ENCODE measurements at places on chromosomes 11 and 22.
A peak's percentile ranks its signal among the peaks of the same experiment; 100 is the strongest.

GRCh38 chr11:1564535-1565172, 7.4 kb downstream of the DUSP8 start:
- DNase-seq = no peak

GRCh38 chr11:64711138-64711955, 11.7 kb downstream of the NRXN2 start:
- DNase-seq = no peak

DNA sequence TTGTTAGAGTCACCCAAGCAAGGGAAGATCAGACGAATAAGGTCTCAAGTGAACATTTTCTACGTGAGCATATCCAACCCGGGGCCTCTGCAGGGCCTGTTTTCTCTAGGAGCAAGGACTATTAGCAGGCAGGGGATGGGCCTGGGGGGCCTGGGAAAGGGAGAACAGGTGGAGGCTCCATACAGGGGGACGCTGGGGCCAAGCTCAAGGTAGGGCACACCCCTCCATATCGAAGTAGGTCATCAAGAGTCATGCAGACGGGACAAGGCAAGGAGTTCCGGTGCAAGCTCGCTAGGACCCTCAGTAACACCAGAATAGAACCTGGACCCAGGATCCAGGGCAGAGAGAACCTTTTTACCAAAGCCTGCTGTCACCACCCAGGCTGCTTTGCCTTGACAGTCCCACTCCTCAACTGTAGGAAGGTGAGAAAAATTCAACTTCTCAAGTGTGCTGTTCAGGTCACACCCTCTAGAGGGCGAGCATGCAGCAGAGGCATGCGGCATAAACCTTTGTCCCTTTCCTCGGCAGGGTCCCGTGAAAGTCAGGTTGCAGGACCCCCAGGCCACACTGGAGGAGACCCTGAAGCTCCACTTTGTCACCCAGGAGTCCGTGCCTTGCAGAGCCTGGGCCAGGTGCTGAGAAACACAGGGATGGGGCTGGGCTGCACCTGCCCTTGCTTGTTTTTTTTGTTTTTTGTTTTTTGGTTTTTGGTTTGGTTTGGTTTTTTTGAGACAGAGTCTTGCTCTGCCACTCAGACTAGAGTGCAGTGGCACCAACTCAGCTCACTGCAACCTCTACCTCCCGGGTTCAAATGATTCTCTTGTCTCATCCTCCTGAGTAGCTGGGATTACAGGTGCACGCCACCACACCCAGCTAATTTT, 8.6 kb upstream of the APOBEC3B start:
- DNase-seq = no peak

GRCh38 chr11:11043721-11044120, 185.9 kb upstream of the ZBED5 start:
- no peak for DNase-seq

DNA sequence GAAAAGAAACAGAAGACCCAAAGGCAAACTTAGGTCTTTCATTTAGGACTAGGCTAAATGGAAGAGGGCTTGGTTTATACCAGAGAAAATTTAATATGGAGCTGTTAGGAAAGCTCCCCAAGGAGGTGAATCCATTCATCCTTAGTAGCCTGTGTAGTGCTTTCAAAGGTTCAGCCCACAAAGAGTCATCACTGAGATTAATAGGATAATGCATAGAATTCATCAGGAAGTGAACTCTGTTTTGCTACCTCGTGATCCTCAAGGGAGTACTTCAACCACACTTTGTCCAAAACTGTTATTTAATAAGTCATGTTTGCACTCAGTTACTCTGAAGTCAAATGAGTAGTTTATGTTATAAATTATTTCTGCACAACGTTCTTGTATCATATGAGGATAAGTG, 43.3 kb upstream of the MMP7 start:
- no peak for DNase-seq

GRCh38 chr11:24271798-24272197, 225.1 kb upstream of the LUZP2 start:
- DNase-seq = no peak

DNA sequence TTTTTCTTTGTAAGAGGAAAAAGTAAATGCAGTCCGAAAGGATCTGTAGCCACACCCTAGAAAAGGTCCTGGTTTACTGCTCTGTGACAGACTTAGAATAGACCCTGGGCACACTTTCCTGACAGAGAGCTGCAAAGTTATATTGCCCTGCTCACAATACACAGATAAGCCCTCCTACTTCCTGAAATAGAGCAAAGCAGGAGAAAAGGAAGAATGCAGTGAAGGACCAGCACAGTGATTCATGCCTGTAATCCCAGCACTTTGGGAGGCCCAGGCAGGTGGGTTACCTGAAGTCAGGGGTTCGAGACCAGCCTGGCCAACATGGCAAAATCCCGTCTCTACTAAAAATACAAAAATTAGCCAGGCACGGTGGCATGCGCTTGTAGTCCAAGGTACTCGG, 2.2 kb downstream of the CYB561A3 start:
- no peak for DNase-seq

DNA sequence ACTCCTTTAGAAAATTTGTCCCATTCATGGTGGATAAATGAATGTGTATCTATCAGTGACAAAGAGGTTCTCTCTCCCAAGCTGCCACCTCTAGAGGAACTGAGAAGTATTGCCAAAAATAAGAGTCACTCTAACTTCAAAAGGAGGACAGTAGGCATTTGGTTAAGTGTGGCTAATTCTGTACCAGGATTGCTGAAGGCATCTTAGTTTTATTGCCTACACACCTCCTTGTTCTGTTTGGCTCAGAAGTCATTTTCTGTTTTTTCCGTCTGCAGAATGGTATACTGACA, 189.0 kb upstream of the MPPED2 start:
- DNase-seq = no peak

DNA sequence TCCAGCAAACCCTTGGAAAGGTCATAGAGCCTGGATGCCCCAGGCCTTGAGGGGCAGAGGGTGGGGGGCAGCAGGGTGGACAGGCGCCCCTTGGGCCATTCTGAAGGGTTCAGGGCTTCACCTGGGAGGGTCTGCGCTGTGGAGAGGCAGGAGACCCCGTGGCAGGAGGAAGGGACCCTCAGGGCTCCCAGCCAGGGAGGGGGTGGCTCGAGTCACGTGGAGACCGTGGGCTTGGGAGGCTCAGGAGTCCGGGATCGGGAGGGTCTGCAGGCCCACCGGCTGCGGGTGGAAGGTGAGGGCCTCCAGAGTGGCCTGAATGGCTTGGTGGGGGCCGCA, 48.5 kb upstream of the A4GALT start:
- no peak for DNase-seq

GRCh38 chr22:21013657-21014201, 1.2 kb upstream of the P2RX6 start:
- DNase-seq = no peak

- no peak for DNase-seq
Measured at GRCh38 chr11:117950301-117950700, 21.1 kb upstream of the TMPRSS13 start.

DNA sequence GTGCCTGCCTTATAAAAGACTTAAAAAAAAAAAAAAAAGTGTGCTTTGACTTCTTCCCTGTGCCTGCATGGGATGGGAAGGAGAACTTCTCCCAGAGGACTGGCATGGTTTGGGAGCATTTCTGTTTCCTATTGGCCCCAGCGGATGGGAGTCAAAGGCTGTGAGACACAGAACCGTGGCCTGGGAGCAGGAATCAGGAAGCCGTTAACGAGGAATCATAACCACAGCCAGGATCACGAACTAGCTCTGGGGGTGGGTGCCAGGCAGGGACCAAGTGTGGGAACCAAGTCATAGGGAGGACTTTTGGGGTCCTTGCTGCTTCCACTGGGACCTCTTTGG, 526 bp downstream of the C1QTNF6 start:
- no peak for DNase-seq

DNA sequence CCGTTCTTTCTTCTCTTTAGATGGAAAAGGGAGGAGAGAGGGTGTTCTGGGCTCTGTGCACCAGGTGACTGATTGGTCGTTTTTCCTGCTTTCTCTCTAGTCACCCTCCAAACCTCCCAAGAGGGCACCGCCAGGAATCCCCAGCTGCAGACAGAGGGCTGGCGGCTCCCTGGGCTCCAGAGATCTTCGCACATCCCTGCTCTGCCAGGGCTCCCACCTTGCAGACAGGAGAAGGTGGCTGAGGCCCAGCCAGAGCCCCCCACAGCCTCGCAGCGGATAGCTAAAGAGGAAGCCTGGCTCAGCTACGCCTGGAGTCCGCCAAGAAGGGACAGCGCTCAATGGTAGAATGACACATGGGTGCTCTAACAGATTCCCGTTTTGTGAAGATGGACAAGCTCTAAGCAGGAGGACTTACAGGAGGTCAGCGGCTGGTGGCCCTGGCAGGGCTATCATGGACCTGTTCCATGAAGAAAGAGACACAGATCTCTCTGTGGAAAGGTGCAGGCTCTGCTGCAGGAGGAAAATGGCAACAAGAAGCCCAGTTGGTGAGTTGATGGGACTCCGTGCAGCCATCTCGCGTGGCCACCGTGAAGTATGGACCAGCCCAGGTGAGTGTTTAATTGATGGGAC, 976.9 kb downstream of the BRD1 start:
- DNase-seq = no peak

DNA sequence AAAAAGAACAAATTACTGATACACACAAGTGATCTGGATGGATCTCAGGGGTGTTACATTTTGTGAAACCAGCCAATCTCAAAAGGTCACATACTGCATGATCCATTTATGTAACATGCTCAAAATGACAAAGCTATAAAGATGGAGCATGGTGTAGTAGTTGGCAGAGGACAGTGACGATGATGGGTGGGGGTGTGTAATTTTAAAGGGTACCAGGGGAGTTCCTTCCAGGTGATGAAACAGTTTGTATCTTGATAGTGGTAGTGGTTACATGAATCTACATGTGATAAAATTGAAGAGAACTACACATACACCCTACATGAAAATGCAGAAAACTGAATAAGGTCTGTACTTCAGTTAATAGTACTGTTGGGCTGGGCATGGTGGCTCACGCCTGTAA, 17.1 kb downstream of the TMEM184B start:
- no peak for DNase-seq

GRCh38 chr11:64875369-64876228, 2.8 kb downstream of the EHD1 start:
- DNase-seq = no peak

GRCh38 chr11:70667767-70668166, 269.4 kb downstream of the CTTN start:
- DNase-seq = no peak

DNA sequence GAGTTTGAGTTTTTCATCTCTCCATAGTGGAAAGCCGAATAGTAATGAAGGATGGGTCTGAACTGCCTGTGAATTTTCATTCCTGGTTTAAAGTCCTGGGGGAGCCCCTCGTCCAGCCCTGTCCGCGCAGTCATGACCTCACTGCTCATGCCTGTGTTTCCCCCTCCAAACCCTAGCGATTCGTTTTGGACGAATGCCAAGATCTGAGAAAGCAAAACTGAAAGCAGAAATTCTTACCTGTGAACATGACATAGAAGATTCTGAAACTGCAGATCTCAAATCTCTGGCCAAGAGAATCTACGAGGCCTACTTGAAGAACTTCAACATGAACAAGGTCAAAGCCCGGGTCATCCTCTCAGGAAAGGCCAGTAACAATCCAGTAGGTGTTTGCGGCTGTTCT, 30.5 kb downstream of the CDPF1 start:
- DNase-seq = no peak

DNA sequence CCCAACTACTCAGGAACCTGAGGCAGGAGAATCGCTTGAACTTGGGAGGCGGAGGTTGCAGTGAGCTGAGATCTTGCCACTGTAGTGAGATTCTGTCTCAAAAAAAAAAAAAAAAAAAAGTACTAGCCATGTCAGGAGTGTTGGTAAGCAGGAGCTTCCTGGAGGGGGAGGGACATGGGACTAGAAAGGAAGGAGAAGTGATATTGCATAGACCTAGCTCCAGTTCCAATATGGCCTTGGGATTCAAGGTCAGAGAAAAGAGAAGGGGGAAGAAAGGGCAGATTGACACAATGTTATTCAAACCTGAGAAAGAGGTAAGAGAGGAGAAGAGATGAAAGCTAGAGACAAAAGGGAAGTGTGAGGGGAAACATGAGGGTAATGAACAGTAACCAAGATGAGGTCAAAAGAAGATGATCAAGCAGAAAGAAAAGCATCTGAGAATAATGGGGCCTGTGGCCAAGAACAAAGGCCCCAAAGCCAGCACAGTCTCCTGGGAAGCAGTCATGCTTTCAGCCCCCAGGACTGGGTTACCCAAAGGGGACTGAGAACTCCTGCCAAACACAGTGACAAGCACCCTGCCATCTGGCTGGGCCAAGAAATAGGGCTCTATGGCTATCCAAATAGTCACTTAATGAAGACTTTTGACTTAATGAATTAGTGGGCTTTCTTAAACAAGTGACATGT, 51.7 kb upstream of the FTH1 start:
- DNase-seq = no peak

DNA sequence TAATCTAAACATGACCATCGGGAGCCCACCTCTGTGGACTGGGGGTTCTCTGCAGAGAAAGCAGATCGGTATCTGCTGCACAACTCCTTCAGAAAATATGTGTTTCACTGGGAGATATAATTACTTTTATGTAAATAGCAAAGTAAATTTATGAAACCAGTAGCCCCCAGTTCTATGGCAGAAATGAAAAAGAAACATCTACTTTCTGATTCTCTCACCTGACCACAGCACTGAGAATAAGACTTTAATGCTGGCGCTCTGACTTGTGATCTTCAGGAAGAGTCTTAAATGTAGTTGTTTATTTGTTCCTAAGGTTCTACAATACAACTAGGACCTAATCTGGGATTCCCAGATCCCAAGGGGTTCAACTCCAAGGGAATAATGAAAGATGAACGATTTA, 518.0 kb downstream of the DLG2 start:
- DNase-seq = no peak

GRCh38 chr11:76408171-76408965, 27.2 kb downstream of the GVQW3 start:
- DNase-seq = peak; percentile 88

DNA sequence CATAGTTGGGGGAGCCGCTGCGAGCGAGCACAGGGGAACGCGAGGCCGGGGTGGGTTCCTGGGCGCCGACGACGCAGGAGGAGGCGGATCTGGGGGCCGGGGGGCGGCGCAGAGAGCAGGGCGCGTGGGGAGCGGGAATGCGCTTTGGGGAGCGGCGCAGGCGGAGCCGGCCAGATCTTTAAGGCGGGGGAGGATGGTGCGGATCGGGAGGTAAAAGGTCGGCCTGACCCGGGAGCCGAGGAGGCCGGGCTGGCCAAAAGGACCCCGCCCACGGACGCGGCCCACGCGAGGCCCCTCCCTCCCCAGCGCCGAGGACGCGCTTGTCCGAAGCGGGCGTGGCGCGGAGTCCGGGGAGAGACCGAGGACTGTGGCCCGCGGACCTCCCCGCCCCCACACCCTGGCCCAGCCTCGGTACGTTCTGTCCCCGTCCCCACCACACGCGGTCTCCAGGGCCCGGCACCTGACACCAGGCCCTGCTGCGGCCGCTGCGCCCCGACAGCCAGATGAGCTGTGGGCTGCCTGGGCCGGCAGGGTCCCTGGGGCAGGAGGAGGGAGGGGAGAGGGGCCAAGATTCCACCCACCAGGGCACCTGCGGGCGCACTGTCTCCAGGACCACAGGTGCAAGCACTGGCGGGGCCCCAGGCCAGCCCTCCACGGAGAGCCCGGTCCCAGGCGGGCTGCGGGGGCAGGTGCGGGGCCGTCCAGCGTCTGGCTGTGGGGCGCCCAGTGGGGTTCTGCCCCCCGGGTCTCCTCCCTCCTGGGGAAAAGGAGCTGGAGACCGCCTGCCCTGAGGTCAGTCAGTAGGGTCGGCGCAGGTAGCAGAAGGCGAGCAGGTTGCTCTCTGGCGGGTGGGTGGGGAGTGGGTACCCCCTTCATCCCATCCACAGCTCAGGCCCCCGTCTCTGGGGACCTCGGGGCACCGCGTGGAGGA, 10.9 kb downstream of the PIM3 start:
- DNase-seq = no peak
